ENCODE measurements at places on chromosomes 7 and 10.
A peak's percentile ranks its signal among the peaks of the same experiment; 100 is the strongest.

- no peak for DNase-seq
These were observed 170.4 kb downstream of the BMPER start for GRCh38 chr7:34075523-34076370.

DNA sequence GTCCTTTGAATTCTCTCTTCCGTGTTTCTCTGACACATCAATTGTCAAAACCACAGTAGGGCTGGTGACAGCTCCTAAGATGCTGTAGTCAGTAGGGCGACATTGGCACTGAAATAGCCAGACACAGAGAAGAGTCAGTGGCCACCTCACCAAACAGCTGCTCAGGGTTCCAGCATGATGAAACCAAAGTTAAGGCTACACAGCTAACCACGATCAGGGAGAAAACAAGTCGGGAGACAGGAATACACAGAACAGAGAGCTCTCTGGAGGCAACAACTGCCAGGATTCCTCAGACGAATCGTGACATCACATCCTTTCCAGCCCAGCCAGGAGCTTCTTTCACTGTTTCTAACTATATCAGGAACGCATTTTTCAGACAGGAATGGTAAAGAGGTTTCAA is 922.2 kb downstream of the SORCS1 start:
- no peak for DNase-seq

- DNase-seq, result peak; percentile 34
These were observed 59.2 kb upstream of the MYL10 start for GRCh38 chr7:101688183-101688831.

DNA sequence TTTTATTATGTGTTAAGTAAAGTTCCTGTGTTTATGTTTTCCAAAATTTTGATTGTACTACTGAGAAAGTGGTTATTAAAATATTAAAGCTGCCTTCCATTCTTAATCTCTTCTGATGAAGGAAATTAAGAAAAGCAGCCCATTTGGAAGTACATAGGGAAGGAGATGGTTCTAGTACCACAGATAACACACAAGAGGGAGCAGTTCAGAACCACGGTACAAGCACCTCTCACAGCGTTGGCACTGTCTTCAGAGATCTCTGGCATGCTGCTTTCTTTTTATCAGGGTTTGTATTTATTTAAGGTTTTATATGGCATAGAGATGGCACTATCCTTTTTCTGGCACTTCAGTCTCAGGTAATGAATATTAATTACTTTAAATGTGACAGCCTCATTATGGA is 111.6 kb downstream of the PHTF2 start:
- DNase-seq, result no peak

DNA sequence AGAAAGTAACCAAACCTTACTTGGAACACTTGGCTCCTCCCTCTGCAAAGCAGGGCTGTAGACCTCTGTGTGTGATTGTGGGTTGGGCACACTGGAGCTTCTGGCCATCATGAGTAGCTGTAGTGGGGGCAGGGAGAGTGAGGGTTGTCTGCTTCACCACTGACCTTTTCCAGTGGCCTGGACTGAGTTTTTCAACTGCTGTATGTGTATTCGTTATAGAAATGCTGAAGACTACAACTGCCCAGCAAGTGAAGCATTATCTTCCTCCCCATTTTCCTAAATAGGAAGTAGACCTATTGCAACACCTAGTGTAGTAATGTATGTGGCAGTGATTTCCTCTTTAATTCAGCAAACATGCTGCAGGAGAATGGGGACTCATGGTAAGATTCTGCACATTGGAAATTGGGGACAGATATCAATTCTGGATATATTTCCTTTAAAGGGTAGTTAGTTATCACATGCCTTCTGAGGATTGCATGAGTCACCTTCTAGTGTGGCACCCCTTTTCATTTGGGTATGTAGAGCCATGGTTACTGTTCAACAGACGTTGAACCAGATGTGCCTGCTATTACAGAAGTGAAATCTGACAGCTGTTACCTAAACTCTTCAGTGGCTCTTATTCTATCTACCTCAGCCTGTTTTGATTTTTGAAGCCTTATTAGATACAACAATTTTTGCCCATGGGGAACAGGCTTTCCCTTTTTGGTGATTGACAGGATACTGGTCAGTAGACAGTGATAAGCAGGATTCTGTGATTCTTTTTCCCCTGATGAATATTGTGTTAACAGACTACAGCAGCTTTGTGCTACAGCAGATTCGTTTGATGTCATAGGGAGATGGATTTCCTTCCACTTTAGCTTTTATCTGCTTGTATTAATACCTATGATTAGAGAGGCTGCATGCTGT is 130.9 kb downstream of the SND1 start:
- no peak for DNase-seq

All from HCT116 (cell line).